ENCODE measurements at places on chromosomes 3 and 15. TPM values are rescaled to one million over a fixed set of nuclear protein-coding genes. Genes with fewer than 3 reads are reported as not detected.

Gene TMEM207
- not detected for total RNA-seq

Gene ITIH1
- total RNA-seq = not detected

Gene GRM7
- not detected for total RNA-seq

DNA sequence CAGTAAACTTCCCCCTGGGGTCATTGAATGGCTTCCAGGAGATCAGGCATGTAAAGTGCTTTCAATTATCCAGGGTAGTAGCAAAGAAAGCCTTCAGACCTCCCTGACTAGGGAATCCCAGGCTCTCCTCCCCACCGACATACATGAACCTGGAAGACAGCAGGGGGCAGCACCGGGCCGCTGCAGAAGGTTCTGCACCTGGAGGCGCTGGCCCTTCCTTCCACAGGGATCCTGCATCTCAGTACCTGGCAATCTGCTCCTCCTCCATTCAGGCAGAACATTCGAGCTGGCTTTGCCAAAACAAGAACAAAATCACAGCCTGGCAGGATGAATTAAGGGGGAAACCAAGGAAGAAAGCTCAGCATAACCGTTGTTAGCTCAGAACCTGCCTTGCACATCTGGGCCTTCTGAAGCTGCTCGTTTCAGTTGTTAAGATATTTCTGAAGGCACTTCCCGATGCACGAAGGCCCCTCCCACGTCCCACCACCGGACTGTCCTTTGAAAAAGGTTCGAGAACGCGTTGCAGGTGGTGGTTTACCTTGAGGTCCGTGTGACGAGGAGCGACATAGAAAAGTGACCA, 237.7 kb downstream of the SLCO3A1 start:
- no peak for DNase-seq

Gene SLC9A9
- 0.18 TPM for total RNA-seq

- DNase-seq = peak; percentile 47
Observed at GRCh38 chr15:82044373-82045178, 1.2 kb downstream of the MEX3B start.

GRCh38 chr3:197343656-197344408, 45.4 kb upstream of the DLG1 start:
- DNase-seq = no peak

GRCh38 chr3:21705769-21706168, 45.2 kb downstream of the ZNF385D start:
- peak; percentile 74 for DNase-seq

GRCh38 chr3:171365489-171365888, 94.7 kb downstream of the TNIK start:
- no peak for DNase-seq

GRCh38 chr3:35745351-35745750, 106.0 kb downstream of the ARPP21 start:
- DNase-seq = no peak

DNA sequence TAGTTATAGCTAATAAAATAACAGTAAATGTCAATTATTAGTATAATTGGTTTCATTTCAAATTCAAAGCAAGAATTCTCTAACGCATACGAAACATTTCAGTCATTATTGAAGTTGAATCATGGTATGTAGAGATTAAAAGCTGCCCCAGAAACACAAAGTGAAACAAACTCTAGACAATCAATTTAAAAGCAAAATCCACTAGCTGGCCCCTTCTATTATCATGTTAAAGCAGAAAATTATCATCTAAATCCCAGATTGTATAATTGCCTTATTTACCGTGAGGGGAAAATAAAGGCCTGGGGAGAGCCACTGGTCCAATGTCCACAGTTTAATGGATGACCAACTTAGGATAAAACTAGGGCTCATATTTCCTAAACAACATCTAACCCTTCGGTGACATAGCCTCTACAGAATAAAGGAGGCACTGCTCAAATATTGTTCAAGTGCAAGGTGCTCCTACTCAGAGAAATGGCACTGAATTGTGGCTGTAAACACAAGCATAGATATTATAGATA, 110.9 kb upstream of the THRB start:
- no peak for DNase-seq

Gene CELSR3
- 2.5 TPM for total RNA-seq

DNA sequence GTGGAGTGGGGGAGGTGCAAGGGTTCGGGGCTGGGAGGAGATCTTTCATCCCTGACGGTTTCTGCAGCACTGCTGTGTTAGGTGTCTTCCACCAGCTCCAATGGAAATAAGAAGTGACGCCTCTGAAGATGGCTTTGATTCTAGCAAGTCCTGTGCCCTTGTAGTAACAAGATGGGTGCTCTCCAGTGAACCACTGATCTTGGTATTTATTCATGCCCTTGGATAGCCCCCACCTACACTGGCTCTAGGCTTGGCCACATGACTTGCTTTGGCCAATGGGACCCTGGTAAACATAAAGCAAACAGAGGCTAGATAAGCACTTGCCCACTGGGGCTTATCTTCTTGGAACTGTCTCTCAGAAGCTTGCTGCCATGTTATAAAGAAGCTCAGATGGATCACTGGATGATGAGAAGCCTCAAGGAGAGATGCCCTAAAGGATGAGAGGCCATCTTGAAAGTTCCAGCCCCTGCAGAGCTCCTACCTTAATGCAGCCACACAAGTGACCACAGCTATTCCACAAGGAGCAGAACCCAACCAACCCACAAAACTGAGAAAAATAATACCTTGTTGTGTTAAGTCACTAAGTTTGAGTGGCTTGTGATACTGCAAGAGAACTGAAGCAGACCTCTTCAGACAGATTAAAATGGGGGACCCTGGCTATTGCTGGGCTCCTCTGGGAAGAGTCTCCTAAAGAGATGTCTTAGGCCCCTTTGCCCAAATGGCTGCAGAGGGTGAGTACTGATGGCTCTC, 137.9 kb downstream of the PDCD6IP start:
- no peak for DNase-seq

- no peak for DNase-seq
Observed at GRCh38 chr15:68541743-68542142, 37.0 kb upstream of the CORO2B start.

Gene MESP2
- 0.26 TPM for total RNA-seq

GRCh38 chr3:53102601-53103147, 27.6 kb downstream of the RFT1 start:
- no peak for DNase-seq

- no peak for DNase-seq
Observed at GRCh38 chr3:46731795-46732194, 14.1 kb upstream of the PRSS50 start.

DNA sequence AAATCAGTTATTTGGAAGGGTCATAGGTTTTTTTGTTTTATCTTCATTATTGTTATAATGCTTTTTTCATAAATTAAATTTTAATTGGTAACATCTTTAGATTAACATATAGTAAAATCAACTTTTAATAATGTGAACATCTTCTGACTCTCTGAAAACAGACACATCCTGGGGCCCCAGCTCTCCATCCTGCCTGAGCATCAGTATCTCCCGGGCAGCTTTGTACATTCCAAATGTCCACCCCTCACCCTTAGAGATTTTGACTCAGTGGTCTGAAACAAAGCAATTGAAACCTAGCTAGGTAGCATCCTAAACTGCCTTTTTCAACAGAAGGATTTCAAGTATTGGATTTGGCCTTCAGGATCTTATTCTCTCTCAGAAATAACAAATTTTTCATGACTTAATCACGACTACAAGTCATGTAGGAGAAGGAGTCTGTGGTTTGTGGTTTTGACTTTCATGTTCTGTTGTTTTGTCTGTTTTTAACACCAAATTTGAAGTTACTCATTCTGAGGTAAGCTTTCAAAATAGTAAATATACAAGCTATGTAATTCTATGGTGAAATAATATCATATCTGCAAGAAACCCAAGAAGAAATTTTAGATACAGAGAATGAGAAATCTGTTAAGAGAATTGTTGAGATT, 147.3 kb upstream of the UBE2E2 start:
- peak; percentile 77 for DNase-seq

Gene ST8SIA2
- total RNA-seq = not detected

GRCh38 chr3:30188713-30189112, 417.7 kb upstream of the TGFBR2 start:
- peak; percentile 28 for DNase-seq

DNA sequence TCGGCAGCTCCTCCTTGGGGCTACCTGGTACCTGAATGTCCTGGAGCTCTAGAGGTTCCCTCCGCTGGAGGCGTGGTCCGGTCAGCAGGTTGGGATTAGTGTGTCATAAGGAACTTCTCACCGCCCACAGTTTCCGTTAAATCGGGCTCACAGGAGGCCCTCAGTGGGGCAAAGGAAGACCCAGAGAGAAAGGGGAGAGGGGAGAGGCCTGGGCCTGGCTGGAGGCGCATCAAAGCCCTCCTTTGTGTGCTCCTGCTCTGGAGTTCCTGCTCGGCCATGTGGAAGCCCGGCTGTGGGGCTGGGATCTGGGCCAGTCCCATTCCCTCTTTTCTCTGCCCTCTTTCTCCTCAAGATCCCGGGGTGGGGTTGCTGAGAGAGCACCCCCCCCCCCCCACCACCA, at the start of gene RLBP1:
TSS of gene RLBP1 (minus strand) at position 37 of the 400 bp plus-strand sequence. CDS start 2,604 bp downstream, outside the sequence.
- DNase-seq = no peak

DNA sequence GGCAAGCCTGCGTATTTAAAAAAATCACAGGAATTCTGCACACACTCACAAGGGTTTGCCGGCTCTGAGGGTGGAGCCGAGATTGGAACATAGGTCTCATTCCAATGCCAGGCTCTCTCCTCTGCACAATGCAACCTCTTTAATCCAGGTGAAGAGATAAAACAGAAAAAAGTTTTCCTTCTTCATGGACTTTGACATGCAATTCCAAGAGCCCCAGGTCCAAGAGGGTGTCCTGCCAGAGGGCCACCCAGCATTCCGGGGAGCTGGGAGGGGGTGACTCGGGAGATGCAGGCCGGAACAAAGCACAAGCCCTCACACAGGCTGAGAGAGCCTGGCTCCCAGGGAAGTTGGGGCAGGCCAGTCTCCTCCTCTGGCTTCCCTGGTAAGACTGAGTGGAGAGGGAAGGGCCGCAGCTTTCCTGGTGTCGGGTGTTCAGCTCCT, 6.7 kb upstream of the SLC12A8 start:
- DNase-seq = no peak

All from HFFc6 (cell line).